ENCODE measurements at places on chromosomes 3 and 15.

- DNase-seq = no peak
These were observed 23.3 kb downstream of the CLDN18 start for GRCh38 chr3:138033202-138033691.

- no peak for DNase-seq
These were observed 23.7 kb downstream of the CEP19 start for GRCh38 chr3:196688349-196688748.

DNA sequence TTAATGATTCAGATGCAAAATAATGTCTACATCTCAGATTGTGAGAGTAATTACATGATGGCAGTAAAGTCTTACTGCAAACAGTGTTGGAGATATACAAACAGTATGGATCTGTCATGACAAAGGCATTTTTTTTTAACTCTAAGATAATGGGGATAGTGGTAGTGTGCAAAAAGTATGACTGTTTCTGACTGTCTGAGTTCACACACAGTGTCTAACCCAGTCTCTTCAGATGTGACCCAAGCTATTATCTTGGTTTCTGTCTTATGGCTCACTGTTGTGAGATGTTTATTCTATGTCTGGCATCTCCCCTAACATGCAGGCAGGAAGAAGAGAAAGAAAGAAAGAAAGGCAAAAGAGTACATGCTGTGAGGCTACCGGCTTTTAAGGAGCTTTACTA, 17.0 kb downstream of the RPL39L start:
- no peak for DNase-seq

GRCh38 chr3:187678726-187679268, 8.6 kb upstream of the SST start:
- no peak for DNase-seq

DNA sequence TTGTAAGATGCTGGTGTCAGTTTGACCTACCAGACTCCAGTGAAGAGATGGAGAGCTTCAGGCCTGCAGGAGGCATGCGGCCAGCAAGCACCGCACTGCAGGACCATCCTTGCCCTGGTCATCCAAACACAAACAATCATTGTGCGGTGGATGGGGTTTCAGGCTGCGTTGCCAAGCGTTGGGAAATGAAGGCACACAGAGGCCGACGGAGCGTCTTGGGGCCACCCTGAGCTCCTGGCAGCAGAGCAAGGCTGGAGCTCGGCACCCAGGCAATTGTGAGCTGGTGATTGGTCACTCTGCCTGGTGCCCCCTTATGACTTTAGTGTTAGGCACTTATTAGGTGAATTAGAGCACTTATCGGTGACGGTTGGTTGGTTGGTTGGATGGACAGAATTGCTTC, 222.6 kb upstream of the RGMA start:
- no peak for DNase-seq

- DNase-seq = no peak
These were observed 17.9 kb upstream of the SEC13 start for GRCh38 chr3:10338591-10339353.

- no peak for DNase-seq
These were observed 274.5 kb upstream of the MANF start for GRCh38 chr3:51110586-51110985.

DNA sequence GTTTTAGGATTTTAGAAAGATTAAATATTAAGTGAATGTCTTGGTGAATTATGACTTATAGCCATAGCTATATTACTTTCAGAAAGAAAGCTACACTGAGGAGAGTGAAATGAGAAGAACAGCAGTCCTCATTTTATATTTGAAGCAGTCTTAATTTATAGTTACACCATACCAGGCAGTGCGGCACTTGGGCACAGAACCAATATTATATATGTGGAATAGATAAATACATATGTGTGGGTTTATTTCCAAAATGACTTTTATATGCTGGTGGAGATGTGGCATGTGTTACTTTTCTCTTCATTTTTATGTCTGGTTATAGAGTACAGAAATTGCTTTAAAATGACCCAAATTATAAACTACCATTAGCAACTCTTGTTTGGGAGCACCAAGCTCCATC, 759.5 kb downstream of the GRM7 start:
- no peak for DNase-seq

DNA sequence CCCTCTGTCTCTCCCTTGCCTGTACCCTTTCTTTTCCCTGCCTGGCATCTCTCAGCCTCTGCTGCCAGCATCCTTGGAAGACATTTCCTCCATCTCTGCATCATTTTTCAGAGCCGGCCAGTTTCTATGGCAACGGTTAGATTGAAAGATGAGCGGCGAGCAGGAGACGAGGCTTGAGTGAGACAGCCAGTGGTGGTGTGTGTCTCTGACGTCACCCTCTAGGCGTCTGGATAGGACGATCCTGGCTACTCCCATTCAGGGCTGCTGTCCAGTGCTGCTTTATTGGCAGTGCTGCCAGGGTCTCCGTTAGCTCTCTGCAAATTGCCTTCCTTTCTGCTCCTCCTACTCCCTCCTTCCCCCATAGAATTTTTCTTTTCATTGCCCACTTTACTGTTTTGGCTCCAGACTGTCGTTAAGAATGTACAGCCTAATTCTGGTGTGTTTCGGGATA, 57.9 kb downstream of the TRAK1 start:
- DNase-seq = peak; percentile 97

DNA sequence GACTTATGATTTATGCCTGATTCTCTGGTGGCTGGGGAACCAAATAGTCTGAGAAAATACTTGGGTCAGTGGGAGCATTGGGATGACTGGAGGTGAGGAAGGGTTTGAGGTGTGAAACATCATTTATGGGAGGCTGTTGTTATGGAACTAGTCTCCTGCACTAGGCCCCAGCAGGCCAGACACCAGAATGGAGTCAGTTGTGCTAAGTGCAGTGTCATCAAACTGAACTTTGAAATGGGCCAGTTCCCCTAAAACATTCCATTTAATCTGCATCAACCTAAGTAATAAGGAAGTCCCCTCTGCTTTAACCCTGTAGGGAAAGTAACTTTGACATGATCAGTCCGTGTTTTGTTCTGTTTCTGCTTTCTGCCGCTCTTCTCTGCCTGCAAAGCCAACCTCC, 44.9 kb upstream of the KLHL25 start:
- DNase-seq = no peak

GRCh38 chr15:36117296-36117787, 462.1 kb upstream of the CDIN1 start:
- DNase-seq = no peak

DNA sequence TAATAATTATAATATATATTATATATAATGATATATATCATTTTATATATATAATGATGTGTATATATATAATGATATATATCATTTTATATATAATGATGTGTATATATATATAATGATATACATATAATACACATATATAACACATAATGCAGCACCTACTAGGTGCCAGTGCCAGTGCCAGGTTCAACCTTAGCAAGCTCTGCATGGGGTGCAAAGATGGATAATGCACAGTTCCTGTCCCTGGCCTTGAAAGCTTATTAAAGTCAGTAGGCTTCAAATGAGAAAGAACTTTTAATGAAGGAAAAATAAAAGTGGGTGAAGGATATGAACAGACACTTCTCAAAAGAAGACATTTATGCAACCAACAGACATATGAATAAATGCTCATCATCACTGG, 192.7 kb upstream of the SLC2A2 start:
- no peak for DNase-seq

DNA sequence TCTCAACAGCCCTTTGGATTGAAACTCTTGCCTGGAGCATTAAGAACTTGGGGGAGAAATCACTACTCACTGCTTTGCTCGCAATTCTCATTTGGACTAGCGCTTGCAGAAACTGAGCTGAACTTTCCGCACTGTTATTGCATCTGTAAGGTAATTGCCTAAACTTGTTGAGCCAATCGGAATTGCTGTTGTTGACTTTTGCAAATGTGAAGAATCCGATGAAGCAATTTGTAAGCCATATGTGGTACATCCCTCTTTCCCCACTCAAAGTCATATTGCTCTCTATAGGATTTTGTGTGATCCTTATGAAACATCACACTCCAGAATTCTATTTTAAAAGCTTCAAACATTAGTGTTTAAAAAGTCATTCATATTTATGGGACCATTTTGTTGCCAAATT, 191.7 kb upstream of the GBE1 start:
- DNase-seq = no peak

DNA sequence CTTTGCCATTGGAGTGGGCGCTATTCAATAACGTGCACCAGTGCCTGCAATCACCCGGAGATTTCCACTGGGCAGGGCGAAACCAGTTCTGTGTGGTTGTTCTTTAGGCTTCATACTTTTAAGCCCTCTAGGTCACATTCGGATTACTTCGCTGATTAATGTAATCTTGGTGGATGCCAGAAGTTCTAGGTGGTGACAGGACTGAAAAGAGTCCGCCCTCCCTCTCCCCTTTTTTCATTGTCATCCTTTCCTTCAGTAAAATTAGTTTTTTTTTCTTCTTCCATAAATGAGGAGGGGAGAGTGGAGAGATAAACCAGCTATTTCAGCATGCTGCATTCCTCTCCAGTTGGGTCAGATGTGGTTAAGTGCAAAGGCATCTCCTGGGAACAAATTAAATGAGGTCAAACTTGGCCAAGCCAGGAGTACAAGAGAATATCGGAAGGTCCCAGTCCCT, 2.3 kb upstream of the SLC2A2 start:
- no peak for DNase-seq

All from caudate nucleus (tissue), 63 donors.